ENCODE measurements at places on chromosomes 4 and X. TPM values are rescaled to one million over a fixed set of nuclear protein-coding genes. Genes with fewer than 3 reads are reported as not detected.

The NUDT11 gene
- 13.8 TPM for total RNA-seq

The FAM9C gene
- not detected for total RNA-seq

The DCAF12L2 gene
- not detected for total RNA-seq

The APELA gene
- not detected for total RNA-seq

GRCh38 chr4:23114538-23114937 is 421.8 kb downstream of the GBA3 start:
- no peaks in the 10 kb centered on the region for H3K36me3 ChIP-seq
- no peak overlapping the region for H3K4me3 ChIP-seq
- H3K27ac ChIP-seq = no peak overlapping the region
- DNase-seq = no peak
- no peaks in the 10 kb centered on the region for H3K27me3 ChIP-seq

- no peak overlapping the region for H3K27ac ChIP-seq
- H3K4me1 ChIP-seq = peaks cover 8% of the 10 kb centered on the region
- DNase-seq = peak; percentile 21
- no peaks in the 10 kb centered on the region for H3K27me3 ChIP-seq
- no peaks in the 10 kb centered on the region for H3K36me3 ChIP-seq
- no peak overlapping the region for H3K4me3 ChIP-seq
Observed at GRCh38 chrX:45347877-45348276, 147.2 kb upstream of the DIPK2B start.

DNA sequence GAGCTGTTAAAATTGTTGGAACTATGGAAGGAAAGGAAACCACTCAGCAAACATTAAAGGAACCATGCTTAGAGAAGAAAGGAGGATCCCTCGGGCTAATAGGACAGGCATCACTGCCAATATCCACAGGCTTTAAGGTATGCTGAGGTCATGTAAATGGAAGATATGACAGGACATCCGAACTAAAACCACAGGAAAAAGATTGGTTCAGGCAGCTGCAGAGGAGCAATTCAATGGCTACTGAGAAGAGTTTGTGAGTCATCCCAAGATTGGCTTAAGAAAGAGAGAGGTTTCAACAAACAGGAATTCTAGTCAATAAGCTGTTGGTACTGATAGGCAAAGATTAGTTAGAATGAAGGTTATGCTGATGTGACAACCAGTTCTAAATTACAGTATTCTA is 106.4 kb upstream of the FAM241A start:
- H3K27me3 ChIP-seq = no peaks in the 10 kb centered on the region
- peak; percentile 4 for DNase-seq
- H3K36me3 ChIP-seq = no peaks in the 10 kb centered on the region
- H3K27ac ChIP-seq = no peak overlapping the region
- no peaks in the 10 kb centered on the region for H3K4me1 ChIP-seq

DNA sequence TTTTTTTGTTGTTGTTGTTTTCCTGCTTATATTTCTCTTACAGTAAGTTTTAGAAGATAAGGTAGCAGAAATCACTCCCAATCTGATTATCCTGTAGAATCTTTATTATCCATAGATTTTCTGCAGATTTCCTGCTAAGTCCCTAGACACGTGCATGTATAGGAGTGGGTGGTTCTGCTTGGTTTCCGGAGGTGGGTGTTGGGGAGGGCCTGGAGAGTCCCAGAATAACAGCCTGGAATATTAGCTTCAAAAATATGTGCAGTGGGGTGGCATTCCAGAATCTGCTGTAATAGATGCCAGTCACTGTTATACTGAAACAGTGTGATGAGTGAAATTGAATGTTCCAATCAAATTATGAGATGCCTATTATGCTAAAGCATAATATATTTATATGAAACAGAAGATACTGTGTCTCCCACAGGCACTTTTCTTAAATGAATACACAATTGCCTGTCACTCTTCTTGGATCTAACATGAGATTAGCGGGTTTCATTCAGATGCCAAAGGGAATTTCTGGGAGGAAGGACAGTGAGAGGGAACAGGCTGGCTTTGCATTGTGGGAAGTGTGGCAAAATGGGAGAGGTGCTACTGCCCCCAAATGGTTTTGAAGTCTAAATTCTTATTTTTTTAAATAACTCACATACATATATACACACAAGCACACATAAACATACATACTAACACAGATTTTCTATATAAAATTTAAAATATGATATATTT is 37.6 kb downstream of the C4orf50 start:
- no peak for DNase-seq
- H3K27me3 ChIP-seq = no peaks in the 10 kb centered on the region
- H3K27ac ChIP-seq = no peak overlapping the region
- no peaks in the 10 kb centered on the region for H3K4me1 ChIP-seq

DNA sequence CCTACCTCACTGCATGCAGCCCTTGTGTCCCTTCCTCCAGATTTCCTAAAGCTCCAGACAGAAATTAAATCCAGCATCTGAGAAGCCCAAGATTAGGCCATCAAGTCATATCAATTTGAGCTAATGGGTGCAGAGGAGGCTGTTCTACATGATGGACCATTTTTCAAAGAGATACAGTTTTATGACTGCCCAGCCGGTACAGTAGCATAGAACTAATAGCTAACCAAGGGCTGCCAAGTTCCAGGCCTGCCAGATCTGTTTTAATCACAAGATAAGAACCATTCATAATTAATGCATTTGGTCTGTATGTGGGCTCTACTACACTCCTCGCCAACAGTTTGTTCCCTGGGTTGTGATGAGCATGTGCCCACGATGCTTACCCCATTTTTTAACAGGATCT is 73.9 kb upstream of the PLAC1 start:
- H3K36me3 ChIP-seq = no peaks in the 10 kb centered on the region
- H3K4me1 ChIP-seq = peaks cover 10% of the 10 kb centered on the region
- H3K4me3 ChIP-seq = no peak overlapping the region
- no peaks in the 10 kb centered on the region for H3K27me3 ChIP-seq

DNA sequence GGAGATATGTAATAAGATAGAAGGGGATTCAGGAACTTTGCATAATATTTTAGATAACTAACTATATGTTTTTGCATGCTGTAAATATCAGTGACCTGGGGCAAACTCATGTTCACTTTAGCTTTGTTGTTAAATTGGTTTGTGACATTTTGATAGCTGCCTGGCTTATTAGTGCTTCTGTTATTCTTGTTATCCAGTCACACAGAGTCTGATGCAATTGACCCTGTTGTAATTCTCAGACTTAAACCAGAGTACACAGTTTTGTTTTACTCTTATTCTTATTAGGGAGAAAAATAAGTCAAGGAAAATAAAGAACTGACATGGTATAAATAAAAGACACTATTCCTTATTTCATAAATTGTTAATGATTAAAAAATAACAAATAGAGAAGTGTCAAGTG is 516.7 kb upstream of the SLIT2 start:
- H3K27me3 ChIP-seq = no peaks in the 10 kb centered on the region
- H3K4me1 ChIP-seq = peaks cover 6% of the 10 kb centered on the region
- no peak overlapping the region for H3K4me3 ChIP-seq
- no peaks in the 10 kb centered on the region for H3K36me3 ChIP-seq
- H3K27ac ChIP-seq = no peak overlapping the region
- DNase-seq = peak; percentile 33
